ENCODE measurements at places on chromosomes 16 and 17.

GRCh38 chr16:52680993-52681392 is 134.1 kb upstream of the TOX3 start:
- H3K4me1 ChIP-seq, result no peaks in the 10 kb centered on the region
- H3K27me3 ChIP-seq, result no peaks in the 10 kb centered on the region
- H3K27ac ChIP-seq, result no peak overlapping the region
- H3K36me3 ChIP-seq, result no peaks in the 10 kb centered on the region
- no peak for DNase-seq
- no peak overlapping the region for H3K4me3 ChIP-seq

DNA sequence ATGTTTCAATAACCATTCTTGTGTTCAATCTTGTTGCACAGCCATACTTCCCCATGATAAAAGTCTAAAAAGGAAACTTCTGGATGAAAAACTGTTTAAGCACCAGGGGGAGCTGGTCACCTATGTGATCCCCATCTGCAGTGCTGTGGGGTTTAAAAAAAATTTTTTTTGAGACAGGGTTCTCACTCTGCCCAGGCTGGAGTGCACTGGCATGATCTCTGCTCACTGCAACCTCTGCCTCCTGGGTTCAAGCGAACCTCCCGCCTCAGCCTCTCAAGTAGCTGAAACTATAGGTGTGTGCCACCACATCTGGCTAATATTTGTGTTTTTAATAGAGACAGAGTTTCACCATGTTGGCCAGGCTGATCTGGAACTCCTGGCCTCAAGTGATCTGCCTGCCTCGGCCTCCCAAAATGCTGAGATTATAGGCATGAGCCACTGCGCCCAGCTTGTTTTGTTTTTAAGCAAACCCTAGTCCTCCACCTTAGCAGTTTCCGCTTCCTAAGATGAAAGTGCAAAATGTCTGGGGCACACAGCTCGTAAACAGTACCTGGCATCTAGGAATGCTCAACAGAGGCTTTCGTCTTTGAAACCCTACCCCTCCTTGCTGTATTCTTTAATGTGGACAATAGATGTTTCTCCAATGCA is 25.4 kb downstream of the DNAJA2 start:
- peaks cover 1% of the 10 kb centered on the region for H3K4me1 ChIP-seq
- no peak overlapping the region for H3K4me3 ChIP-seq
- no peaks in the 10 kb centered on the region for H3K27me3 ChIP-seq
- no peaks in the 10 kb centered on the region for H3K36me3 ChIP-seq
- DNase-seq, result peak; percentile 50
- no peak overlapping the region for H3K27ac ChIP-seq

- H3K27me3 ChIP-seq, result peaks cover 37% of the 10 kb centered on the region
- H3K36me3 ChIP-seq, result no peaks in the 10 kb centered on the region
- H3K4me3 ChIP-seq, result no peak overlapping the region
- no peak overlapping the region for H3K27ac ChIP-seq
- peaks cover 7% of the 10 kb centered on the region for H3K4me1 ChIP-seq
These were observed 19.9 kb downstream of the TLE7 start for GRCh38 chr16:71421911-71422310.

- no peaks in the 10 kb centered on the region for H3K27me3 ChIP-seq
- no peaks in the 10 kb centered on the region for H3K36me3 ChIP-seq
- H3K4me1 ChIP-seq, result peaks cover 3% of the 10 kb centered on the region
- peak; percentile 49 for DNase-seq
- H3K4me3 ChIP-seq, result no peak overlapping the region
These were observed 104.7 kb downstream of the PITPNC1 start for GRCh38 chr17:67481808-67482207.

DNA sequence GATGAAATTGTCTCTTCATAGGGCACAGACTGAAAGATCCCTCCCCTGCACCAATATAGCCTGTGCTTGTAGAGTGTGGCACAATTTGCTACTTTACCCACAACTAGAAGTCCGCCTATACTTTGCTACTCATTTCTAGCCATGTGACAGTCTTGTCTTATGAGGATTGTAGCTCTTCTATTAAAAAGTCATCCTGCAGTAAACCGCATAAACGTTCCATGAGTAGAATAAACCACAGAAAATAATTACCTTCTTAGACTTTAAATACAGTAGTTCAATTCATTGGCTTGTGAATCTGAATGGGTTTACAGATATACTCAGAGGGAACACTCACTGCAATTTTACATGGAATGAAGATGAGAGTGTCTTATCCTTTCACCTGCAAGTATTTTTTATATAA is 4.4 kb downstream of the KRT27 start:
- no peak overlapping the region for H3K27ac ChIP-seq
- H3K36me3 ChIP-seq, result no peaks in the 10 kb centered on the region
- H3K4me1 ChIP-seq, result no peaks in the 10 kb centered on the region
- DNase-seq, result no peak
- H3K4me3 ChIP-seq, result no peak overlapping the region

DNA sequence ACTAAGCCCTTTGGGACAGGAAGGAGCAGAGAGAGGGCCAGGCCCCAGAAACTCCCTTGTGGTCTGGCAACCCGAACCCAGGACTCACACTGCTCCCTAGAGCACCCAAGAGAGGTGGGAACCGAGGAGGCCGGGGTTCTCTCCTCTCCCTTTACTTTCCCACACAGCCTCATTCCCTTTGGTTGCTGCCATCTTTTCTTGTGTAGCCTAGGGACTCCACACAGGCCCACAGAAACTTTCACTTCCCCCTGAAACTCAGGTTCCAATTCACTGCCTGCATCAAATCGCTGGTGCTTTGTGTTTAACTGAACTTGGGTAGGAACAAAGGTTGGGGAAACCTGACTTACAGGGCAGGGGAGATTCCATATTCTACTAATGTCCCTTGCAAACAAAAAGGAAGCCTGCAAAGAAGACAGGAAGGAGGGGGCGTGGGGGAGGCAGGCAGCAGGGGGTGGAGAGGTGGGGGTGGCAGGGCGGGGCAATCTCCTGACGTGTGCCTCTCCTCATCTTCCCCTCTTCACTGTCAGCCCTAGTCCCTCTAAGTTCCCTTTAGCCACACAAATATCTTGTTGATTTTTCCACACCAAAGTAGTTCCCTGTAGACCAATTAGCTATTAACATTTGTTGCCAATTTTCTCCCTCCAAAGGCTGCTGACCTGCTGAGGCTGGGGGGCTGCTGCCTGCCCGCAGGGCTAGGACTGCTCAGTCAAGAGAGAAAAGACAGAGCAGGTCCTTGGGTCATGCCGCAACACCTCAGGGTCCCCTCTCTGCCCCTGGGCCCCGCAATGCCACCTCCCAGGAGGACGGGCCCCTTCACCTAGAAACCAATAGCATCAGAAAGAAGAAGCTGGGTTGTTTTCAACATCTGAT is 8.0 kb downstream of the ST3GAL2 start:
- DNase-seq, result peak; percentile 55
- peaks cover 7% of the 10 kb centered on the region for H3K36me3 ChIP-seq
- peak overlapping the region; percentile 79 for H3K27ac ChIP-seq
- no peaks in the 10 kb centered on the region for H3K27me3 ChIP-seq

DNA sequence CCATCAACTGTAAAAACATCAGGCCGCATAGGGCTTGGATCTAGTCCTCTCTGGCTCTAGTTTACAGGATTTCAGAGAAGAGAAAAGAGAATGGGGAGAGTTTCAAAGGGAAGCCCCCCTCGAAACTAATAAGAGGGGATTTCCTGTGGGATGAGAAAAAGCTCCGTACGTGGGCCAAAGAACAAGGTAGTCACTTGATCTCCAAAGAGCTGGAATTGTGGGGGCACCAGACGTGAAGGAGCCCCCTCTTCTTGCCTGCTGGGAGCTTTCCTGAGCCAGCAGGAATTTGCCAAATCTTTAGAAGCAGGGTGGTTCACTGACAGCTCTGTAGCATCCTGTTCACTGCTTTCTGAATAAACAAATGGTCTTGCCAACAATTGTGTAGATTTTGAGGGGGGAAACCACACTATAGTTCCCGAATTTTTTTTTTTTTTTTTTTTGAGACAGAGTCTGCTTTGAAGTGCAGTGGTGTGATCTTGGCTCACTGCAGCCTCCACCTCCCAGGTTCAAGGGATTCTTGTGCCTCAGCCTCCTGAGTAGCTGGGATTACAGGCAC is 7.0 kb upstream of the TMIGD1 start:
- H3K27me3 ChIP-seq, result no peaks in the 10 kb centered on the region
- peaks cover 15% of the 10 kb centered on the region for H3K4me1 ChIP-seq
- H3K36me3 ChIP-seq, result no peaks in the 10 kb centered on the region
- DNase-seq, result no peak

DNA sequence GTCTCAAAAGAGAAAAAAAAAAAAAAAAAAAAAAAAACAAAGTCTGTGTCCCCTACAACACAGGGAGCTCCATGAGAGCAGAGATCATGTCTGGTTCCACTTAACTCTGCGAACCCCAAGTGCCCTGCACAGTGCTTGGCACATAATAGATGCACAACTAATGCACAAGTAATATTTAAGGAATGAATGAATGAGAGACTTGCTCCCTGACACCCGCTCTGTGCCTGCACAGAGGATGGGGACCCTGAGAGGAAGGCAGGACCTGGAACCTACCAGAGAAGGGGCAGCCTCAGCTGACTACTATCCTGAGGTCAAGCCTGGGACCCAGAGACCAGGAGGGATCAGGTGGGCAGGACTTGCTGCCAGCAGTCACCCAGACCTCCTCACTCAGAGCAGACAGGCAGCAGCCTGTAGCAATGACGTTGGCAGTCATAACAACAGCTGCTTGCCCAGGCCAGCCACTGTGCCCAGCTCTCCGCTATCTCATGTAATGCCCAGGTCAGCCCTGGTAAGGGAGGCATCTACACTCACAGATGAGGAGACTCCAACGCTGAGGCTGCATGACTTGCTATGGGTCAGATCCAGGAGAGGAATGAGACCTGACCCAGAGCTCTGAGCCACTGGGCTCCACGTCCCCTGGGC is 2.9 kb downstream of the MYO15A start:
- peaks cover 13% of the 10 kb centered on the region for H3K4me1 ChIP-seq
- no peak overlapping the region for H3K4me3 ChIP-seq
- H3K27ac ChIP-seq, result no peak overlapping the region
- H3K27me3 ChIP-seq, result peaks cover 18% of the 10 kb centered on the region

All from mesenchymal stem cell (in vitro differentiated cells and primary cell).